ENCODE measurements at places on chromosomes 13 and 19. TPM values are rescaled to one million over a fixed set of nuclear protein-coding genes. Genes with fewer than 3 reads are reported as not detected.

Gene APOC4
- not detected for total RNA-seq

Gene KLK3
- not detected for total RNA-seq

Gene DKKL1
- not detected for total RNA-seq

Gene PSG6
- total RNA-seq = not detected
